ENCODE measurements at places on chromosomes 1 and 21.

DNA sequence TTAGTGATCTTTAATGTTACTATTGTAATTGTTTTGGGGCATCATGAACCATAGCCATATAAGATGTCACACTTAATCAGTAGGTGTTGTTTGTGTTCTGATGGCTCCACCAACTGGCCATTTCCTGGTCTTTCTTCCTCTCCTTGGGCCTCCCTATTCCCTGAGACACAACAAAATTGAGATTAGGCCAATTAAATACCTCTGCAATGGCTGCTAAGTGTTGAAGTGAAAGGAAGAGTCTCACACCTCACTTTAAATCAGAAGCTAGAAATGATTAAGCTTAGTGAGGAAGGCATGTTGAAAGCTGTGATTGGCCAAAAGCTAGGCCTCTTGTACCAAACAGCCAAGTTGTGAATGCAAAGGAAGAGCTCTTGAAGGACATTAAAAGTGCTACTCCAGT, 30.7 kb downstream of the PPP2R5A start:
- DNase-seq: peak; percentile 21

DNA sequence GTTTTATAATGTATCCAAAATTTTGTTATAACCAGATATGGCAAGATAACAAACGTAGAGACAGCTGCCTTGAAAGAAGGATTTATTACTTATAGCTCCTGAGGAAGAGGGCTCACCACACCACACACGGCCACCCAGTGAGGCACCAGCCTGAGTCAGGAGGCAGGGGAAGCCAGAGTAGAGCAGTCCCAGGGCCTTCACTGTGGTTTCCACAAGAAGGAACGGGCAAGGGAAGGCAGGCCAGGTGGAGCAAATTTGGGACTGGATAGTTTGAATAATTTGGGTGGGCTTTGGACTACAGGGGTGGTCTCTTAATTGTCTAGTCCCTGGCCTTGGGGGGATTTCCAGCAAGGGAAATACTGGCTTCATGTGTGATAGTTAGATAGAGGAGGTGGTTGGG, 72.5 kb downstream of the RRAGC start:
- no peak for DNase-seq

- no peak for DNase-seq
Measured at GRCh38 chr21:46129846-46130651, 25.3 kb downstream of the FTCD start.

DNA sequence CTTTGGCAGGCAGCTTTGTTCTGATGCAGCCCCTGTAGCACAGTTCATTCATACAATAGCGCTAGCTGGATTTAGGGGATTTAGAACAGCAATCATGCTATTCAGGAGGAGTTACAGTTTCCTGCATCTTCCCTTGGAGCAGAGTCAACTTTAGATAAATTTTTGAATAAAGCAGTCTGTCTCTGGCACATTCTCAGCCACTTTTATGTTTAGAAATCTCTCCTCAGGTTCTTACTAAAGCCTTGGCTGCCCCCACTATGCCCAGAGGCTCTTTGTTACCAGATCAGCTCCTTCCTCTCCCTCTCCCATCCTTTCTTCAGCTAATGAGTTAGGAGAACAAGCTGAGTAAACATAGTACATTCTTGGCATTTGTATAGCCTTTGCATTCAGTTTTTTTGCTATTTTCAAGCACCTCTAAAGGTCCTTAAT, 17.0 kb upstream of the PIGC start:
- no peak for DNase-seq

- DNase-seq: no peak
Measured at GRCh38 chr1:10450156-10450814, 454 bp downstream of the CORT start.

DNA sequence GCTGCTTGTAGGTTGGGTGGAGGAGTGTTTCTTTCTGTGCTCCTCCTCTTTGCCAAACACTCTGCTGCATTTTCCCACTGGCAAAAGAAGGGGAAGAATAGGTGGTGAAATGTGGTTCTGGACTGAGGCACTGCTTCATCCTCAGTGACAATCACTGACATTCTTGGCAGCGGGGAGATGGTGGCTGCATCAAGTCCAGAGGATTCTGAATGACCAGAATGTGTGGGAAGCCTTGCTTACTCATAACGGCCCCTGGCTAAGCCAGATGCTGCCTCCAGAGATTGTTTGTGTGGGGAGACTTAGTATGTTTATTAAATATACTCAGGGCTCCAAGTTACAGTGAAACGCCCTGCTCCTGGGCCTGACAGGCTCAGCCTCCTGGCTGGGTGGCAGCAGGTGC, 160.3 kb downstream of the CACNA1E start:
- DNase-seq: no peak

DNA sequence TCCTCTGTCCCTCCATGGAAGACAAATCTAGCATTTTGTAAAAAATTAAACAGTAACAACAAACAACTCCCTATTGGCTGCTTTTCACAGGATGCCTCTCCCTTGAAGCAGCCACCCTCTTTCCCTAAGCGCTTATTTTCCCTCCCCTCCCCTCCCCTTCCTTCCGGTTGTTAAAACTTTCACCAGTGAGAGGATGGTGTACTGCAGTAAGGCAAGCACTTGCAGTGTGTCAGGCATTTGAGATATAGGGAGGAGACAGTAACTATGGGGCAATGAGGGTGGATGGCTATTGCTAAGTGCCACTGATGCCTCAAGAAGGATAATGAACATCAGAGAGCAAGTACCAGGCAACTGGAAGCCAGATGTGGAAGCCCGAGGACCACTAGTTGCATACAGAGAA, 19.1 kb upstream of the KIAA1614 start:
- DNase-seq: no peak

DNA sequence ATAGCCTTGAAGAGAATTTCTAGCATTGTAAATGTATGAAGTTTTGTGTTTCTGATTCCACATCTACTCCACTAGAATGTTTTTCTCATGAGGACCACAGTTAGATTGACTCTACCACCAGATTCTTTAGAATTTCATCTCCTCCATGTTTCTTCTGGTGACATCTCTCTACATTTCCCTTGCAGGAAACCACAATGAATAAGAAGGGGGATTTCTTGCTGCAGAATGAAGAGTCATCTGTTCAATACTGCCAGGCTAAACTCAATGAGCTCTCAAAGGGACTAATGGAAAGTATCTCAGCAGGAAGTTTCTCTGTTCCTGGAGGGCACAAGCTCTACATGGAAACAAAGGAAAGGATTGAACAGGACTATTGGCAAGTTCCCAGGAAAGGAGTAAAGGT, 18.6 kb downstream of the GBP6 start:
- no peak for DNase-seq

DNA sequence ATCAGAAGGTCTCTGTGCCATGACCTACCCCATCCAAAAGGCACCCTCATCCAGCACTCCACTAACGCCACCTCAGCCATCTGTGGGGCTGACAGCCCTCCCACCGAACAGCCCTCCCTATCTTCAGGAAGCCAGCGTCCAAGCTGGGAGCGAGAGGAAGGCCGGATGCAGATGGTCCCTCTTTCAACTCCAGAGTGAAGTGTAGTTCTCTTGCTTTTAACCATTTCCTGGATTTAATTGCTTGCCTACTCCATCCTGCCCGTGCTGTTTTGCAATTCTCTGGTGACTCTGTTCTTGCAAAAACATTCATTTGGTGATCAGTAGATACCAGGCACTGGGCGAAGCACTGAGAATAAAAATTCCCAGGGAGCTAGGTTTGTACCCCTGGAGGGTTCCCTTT, 8.2 kb upstream of the DYRK1A start:
- no peak for DNase-seq

GRCh38 chr1:5099558-5099957, 445.1 kb downstream of the AJAP1 start:
- DNase-seq: no peak

DNA sequence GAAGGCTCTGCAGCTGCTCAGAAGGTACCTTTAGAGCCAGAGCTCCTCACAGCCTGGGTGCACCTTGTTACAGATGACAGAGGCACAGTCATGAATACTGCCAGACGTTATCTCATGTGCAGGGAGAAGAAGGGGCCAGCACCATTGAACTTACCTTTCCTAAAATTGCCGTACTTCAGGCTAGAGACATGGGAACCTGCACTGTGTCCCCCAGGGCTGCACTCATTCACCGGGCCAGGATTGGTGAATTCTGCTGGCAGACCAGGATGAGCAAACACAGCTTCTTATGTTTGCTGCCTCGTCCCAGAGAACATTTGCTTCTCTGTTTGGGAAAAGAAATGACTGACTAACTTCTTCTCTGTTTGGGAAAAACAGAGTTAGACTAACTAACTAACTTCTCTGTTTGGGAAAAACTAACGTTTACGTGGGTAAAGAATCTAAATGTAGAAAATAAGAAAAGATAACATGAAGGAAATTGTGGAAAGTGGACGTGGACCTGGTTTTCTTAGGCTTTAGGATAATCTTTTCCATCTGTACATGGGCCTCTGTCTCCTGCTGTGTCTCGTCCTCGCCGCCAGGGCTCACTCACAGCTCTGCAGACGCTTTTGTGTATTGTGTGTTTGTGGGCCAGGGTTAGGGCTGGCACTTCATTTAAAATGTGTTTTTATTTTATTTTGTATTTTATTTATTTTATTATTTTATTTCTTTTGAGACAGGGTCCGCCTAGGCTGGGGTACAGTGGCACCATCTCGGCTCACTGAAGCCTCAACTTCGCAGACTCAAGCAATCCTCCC, 9.9 kb downstream of the OBSCN start:
- no peak for DNase-seq

- no peak for DNase-seq
Measured at GRCh38 chr1:63321785-63322113, 618 bp upstream of the FOXD3 start.

DNA sequence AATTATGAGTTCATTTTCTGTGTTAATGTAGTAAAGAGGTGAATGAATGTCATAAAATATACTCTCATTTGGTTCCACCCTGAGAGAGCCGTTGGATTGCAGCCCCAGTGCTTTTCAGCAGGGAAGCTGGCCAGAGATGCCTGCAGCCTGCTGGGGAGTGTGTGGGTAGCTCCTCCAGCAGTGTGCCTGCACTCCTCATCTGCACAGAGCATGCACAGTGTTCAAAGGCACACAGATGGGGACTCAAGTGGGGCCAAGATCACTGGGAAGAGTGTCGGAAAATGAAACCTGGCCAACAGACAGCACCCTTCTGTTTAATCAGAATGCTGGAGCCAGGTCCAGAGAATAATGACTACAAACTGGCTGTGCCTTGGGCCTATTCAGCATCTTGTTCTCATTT, 206.8 kb downstream of the ST6GALNAC3 start:
- no peak for DNase-seq

- DNase-seq: no peak
Measured at GRCh38 chr21:28554660-28555475, 437.8 kb downstream of the LTN1 start.

- DNase-seq: no peak
Measured at GRCh38 chr1:69569175-69569541, 1.4 kb downstream of the LRRC7 start.

DNA sequence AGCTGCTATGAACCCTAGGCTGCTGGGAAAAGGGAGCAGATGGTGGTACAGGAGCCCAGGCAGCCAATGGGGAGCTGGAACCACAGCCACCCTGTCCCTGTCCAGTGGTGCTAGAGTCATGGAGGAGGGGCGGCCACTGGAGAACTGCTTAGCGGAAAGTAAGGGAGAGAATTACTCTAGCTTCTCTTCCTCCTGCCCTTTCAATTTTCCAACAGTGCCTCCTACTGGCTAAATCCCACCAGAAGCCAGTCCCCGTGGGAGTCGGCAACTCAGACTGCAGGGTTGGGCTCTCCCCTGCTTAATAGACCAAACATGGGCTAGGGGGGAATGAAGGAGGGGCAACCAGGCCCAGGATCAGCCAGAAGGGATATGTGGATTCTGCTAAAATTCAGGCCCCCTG, 154.5 kb downstream of the ACTL8 start:
- DNase-seq: no peak

- no peak for DNase-seq
Measured at GRCh38 chr1:187270256-187270655, 441.5 kb downstream of the PLA2G4A start.

GRCh38 chr1:201219481-201220387, 29.1 kb downstream of the IGFN1 start:
- DNase-seq: peak; percentile 8

- DNase-seq: no peak
Measured at GRCh38 chr1:152141971-152142584, 16.9 kb downstream of the RPTN start.

All from activated CD4-positive, alpha-beta memory T cell treated with anti-CD3 and anti-CD28 coated beads, Interleukin-2, amount 10 ng/mL, durations not matched to agents 7 days and 5 days (primary cell).